ENCODE measurements at places on chromosomes 13 and 19.

DNA sequence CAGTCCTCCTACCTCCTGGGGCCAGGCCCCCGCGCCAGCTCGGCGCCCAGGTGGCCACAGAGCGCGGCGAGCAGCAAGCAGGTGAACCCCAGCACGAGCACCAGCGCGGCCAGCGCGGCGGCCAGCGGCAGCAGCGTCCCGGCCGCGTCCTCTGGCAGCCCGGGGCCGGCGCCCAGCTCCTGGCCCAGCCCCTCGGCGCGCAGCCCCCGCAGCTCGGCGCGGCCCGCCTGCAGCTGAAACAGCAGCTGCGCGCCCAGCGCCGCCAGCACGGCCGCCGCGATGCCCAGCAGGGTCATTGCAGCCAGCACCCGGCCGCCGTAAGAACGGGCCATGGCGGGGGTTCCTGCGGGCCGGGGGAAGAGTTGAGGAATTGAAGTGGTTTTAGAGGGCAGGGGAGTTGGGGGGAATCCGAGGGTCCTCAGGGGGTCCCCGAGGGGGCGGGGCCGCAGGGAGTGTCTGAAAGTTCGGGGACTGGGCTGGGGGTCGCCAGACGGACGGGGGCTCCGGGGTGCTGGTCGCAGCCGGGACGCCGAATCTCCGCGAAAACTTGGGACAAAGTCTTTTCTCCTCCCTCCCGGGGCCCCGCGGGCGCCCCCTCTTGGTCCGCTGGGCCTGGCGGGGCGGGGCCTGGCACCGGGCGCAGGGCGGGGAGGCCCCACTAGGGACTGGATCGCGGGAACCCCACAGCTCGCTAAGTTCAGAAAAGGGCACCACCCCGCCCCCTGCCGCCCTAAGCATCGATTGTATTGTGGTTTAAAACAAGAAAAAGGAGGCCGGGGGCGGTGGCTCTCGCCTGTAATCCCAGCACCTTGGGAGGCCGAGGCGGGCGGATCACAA, at the start of gene TMEM221:
Gene TMEM221 (minus strand): TSS at position 538 of the 837 bp plus-strand sequence. CDS start 206 bp downstream, at position 332.
- DNase-seq, result peak; percentile 74

DNA sequence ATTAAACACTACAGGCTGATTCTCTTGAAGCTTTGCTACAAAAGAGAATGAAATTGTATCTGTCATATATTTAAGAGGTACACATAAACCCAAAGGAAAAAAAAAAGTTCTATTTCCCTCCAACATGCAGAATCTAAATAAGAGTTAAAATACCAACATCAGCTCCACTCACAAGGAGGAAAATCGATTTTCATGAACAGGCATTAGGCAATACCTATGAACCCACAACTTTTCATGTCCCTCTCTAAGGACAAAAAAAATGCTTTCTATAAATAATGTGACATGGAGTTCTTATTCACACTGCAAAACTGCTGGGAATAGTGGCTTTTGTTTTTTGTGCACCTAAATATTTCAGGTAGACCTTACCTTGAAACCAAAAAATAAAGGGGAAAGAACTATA, 192.5 kb downstream of the KLF12 start:
- no peak for DNase-seq

GRCh38 chr13:45196096-45196495, 4.7 kb downstream of the KCTD4 start:
- DNase-seq, result no peak

GRCh38 chr13:111936267-111936925, 130.6 kb upstream of the SOX1 start:
- DNase-seq, result no peak

GRCh38 chr19:35869327-35870123, 1.2 kb downstream of the APLP1 start:
- DNase-seq, result peak; percentile 74

DNA sequence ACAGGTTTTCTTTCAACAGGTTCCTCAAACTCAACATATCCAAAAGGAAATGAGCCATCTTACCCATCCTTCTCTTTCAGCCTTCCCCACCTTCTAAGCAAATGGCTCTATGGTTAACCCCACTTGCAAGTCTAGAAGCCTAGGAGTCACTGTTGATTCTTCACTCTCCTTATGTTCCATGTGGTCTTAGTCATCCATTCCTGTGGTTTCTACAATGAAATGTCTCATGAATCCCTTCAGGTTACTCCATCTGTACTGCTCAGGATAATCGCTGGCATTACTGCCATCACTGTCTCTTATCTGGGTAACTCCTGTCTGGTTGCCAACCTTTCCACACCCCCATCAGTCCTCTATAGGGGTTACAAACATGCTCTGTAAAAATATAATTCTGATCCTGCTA, 381.3 kb downstream of the ENOX1 start:
- no peak for DNase-seq

- DNase-seq, result peak; percentile 22
Observed at GRCh38 chr19:53057904-53058580, 13.5 kb downstream of the ERVV-2 start.

DNA sequence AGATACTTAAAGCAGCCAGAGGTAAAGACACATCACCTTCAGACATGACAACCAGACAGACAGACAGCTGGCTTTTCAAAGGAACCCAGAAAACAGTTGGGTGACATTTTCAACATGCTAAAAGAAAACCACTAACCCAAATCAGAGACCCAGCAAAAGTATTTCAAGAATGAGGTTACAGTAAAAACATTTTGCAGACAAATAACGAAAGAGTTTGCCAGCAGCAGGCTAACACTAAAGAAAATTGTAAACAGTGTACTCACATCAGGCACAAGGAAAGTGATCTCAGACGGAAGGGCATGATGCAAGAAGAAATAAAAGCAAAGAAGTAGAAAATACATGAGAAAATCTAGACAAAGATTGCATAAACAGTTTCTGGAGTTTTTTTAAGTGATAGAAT, 46.4 kb downstream of the AP1M1 start:
- no peak for DNase-seq
